Hematopoietic multipotent progenitor cell treated with erythropoietin and hydrocortisone succinate and interleukin-3 and kit ligand, for 8 days (in vitro differentiated cells): ENCODE measurements at places on chromosomes 7 and 10.
A peak's percentile ranks its signal among the peaks of the same experiment; 100 is the strongest.

GRCh38 chr10:101066146-101066895 is 4.5 kb downstream of the KAZALD1 start:
- peak; percentile 93 for DNase-seq

DNA sequence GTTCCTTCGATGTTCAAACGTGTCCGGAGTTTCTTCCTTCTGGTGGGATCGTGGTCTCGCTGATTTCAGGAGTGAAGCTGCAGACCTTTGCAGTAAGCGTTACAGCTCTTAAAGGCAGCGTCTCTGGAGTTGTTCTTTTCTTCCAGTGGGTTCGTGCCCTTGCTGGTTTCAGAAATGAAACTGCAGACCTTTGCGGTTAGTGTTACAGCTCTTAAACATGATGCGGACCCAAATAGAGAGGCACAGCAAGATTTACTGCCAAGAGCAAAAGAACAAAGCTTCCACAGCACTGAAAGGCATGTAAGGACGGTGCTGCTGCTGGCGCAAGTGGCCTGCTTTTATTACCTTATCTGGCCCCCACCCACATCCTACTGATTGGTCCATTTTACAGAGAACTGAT is 931.4 kb downstream of the IPMK start:
- DNase-seq = no peak

- DNase-seq = no peak
Observed at GRCh38 chr7:16069998-16070397, 351.3 kb downstream of the CRPPA start.

DNA sequence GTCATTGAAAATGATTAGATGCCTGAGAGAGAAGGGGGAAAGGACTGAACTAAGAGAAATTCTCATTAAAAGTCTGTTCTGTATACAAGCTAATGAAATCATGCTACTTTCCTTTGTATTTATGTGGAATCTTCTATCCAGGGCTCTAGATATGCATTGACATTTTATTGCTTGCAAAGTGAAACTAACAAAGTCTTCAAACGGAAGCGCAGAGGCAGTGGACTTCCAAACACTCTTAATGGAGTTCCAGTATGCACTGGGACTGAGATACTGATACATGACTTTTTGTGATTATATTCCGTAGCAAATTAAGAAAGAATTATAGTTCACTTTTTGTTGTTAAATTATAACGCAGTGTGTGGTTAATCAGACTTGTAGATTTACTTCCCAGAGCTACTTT is 166.8 kb upstream of the TBX20 start:
- no peak for DNase-seq

- no peak for DNase-seq
Observed at GRCh38 chr7:92749832-92750446, 86.4 kb downstream of the CDK6 start.

DNA sequence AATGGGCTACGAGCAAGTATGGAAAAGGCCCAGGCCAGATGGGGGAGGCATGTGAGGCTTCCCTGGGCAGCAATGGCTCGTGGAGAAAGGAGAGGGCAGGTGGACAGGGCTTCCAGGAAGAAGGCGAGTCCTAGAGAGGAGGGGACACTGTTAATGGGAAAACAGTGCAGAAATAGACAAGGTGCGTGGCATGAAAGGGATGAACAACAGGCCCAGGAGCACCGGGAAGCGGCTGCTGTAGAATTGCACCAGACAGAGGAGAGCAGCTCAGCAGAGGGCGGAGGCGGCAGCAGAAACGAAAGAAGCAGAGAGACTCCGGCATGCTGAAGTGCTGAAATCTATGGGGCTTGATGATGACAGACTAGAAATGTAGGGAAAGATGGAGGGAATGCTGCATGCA is 102.1 kb downstream of the PIP4K2A start:
- no peak for DNase-seq

GRCh38 chr10:104067525-104067924 is 18.2 kb downstream of the COL17A1 start:
- no peak for DNase-seq

GRCh38 chr10:132291826-132292225 is 15.9 kb downstream of the STK32C start:
- DNase-seq = no peak

DNA sequence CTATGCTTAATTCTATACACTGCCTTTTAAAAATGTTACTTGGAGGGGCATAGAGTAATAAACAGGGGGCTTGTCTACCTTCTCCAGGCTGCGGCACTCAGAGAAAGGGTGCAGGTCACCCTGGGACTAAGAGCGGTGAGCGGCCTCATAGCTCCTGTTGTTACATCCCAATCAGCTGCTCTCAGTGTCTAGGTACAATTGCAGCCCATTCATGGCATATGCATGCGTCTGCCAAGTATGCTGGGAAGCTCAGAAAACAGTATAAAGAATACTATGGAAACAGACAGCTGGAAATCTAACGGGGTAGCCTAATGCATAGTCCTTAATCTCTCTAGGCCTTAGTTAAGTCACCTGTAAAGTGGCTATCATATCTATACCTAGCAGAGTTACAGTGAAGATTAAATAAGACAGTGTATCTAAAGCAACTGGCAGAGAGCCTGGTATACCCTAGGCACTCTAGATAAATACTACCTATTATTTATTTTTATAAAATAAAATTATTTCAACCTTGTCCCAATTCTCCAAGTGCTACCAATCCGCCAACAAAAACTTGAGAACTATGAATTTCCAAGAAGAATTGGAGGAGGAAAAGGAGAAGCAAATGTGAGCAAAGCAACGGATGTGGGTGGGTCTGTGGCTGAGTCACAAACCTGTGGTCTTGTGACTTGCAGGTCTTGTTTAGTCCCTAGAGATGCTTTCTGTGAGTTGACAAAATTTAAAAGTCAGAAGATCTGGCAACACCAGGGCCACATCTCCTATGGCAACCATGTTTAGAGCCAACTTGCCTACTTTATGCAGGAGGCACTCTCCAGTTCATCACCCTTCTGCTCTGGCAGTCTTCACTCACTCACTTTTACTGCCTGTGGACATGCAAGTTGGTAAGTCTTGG is 183.0 kb downstream of the RAPGEF5 start:
- DNase-seq = peak; percentile 62

DNA sequence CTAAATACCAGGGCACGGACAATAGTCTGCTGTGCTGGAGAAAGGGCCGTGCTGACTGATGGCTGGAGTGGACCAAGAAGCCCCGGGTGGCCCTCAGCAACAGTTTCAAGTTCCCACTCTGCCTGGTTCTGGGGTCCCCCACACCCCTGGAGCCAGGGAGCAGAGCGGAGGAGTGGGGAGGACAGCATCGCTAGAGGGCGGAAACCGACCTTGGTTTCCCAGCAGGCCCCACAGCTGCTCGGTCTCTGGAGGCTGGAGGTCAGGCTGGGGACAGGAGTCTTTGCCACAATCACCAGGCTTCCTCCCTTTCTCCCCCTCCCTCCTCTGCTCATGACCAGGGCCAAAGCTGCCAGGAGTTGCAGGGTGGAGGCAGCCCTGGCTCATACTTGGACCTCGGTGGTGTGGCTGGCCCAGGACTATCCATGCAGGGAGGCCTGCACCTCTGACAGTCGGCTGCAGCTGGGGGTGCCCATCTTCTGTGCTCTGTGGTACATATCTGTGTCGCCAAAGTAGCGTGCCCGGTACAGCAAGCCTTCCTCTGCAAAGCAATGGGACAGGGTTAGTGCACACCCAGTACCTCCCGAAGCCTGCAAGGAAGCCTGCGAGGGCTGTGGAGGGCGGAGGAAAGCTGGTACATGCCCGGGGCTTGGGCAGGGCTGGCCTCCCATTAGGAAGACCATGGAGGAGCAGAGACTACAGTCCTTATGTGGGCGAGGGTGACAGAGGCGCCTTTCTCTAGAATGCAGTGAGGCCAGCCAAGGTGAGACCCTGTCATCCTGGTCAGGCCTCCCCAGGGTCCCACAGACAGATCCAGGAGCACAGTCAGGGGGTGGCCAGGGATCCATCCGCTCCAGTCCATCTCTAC is 19.1 kb downstream of the DNAJB12 start:
- no peak for DNase-seq

GRCh38 chr10:62885684-62886461 is 69.7 kb upstream of the EGR2 start:
- no peak for DNase-seq

DNA sequence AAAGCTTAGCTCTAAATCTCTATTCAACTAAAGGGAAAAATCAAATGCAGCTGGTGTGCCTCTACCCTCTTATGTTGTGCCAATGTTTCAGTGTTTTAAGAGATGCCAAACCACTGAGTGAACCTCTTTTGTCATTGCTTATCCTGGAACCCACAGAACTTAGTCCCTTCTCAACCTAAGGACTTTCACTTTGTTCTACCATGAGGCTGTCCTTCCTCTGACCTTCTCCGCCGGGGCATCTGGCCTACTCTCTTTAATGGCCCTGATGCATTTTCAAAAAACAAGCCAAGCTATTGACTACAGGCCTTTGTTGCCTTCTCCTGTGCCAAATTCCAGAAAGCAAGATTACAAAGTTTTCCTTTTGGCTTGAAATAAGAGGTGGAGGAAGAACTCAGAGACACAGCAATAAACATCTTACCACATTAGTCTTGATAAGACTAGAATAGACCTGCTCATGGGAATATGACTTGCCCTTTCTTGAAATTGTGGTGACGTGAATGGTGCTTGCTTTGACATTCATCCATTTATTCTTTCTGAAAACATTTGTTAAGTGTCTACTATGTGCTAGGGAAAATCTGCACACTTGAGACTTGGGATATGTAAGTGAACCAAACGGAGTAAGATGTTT is 253.2 kb upstream of the SMIM30 start:
- DNase-seq = no peak

- DNase-seq = peak; percentile 13
Observed at GRCh38 chr7:38179776-38180226, 1.8 kb downstream of the STARD3NL start.

- no peak for DNase-seq
Observed at GRCh38 chr7:80848841-80849240, 70.0 kb downstream of the SEMA3C start.

DNA sequence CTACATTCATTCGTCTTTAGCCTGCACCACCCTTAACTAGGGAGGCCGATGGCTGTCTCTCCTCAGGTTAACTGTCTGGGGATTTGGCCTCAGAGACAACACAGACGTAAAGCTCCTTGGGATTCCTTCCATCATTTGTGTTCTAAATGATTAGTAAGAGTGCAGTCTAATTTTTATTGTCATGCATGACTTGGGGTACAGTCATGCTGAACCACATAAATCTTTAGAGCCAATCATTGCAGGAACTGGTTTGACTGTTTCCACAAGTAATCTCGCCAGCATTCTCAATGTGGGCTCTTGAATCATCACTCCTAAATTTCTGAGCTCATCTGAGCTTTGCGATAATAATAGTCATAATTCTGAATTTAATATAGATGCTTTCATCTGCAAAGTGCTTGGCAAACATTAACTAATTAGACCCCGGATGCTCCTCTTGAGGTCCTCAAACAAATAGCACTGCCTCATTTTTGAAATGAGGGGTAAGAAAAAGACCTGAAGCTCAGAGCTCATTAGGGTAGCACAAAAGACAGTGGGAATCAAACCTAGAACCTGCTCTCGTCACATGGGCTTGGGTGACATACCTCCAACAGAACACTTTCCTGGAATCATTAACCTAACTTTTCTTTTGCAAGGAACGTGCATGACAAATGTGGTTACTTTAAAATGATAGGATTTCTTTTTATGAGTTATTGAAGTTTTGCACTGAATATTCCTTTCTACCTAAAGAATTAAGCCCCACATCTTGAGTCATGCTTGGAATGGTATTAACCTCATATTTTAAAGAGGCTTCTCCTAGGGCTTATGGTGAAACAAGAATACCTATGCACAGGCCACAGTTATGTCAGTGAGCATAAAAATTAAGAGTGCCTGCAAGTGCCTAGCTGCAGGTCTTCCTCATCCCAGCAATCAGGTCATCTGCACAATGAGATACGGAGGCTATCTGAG is 118.9 kb upstream of the NRP1 start:
- DNase-seq = no peak
